ENCODE measurements at places on chromosomes 12 and 14.

DNA sequence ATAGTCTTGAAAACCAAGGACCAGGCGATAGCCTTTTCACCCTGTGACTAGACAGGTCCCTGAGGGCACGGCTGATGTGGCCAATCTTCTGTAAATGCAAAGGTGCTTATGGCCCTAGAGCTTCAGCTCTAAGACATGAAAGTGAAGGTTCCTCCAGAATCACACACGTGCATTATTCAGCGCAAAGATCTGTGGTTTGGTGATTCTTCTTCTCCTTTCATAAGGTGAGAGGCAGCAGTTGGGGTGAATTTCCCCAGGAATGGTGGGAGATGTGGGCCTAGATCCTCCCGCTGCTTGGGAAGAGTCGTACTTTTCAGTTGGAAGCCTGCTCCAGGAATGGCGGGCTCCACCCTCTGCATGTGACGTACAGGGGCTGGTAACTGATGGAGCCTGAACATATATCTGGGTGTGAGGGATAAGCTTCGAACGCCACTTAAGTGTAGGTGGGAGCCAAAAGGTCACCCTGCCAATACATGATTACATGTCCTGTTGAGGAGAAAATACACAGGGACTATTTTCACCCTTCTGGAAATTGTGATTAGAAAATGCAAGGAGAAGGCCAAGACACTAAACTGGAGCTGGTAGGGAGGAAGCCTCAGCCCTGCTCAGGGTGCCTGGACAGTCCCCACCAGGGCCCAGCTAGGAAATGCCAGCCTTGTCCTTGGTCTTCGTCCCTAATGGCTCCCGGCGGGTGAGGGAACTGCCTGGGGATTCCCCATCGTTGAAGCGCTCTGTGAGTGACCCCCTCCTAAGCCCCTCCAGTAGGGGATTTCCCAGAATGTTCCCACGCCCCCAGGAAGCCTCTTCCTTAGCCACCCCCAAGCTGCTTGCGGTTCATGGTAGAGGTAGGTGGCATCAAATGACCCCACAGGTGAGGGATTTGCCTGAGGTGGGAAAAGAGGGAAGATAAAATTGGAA lies 17.6 kb downstream of the BATF start:
- DNase-seq: no peak

DNA sequence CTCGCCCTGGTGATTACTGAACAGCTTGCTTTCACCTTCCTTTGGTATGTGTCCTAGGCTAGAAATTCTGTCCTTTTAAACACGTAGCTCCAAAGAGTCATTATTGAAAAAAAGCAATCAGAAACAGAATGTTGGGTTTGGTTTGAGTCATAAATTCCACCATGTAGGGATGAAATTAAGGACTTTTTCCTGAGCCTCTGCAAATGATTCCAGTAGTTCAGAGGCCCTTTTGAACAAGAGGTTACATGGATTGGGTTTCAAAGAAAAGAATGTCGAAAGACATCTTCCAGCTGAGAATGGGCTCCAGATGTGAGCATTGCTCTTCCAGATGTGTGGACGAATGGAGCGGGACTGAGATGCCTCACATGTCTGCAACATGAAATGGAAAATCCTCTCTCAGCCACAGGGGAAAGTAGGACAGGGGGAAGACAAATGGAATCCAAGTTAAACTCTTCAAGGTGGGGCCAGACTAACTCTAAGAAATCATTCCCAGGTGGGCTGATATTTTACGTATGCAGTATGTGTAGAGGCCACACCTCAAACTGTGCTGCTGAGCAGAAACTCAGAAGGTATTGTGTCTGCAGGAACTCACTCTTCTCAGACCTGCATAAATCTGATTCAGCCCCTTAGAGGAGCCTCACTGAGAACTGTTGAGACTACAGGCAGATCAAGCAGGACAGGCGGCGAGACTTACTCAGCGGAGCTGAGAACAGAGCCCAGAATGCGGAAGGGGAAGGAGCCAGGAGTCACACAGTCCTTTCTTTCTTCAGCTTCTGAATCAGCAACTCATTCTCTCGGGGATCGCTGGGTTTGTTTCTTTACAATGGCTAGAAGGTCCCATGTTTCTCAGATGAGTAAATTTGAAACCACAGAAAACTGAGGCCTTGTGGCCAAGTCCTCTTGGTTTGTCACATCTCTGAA lies 23.3 kb upstream of the EMP1 start:
- DNase-seq: peak; percentile 97

DNA sequence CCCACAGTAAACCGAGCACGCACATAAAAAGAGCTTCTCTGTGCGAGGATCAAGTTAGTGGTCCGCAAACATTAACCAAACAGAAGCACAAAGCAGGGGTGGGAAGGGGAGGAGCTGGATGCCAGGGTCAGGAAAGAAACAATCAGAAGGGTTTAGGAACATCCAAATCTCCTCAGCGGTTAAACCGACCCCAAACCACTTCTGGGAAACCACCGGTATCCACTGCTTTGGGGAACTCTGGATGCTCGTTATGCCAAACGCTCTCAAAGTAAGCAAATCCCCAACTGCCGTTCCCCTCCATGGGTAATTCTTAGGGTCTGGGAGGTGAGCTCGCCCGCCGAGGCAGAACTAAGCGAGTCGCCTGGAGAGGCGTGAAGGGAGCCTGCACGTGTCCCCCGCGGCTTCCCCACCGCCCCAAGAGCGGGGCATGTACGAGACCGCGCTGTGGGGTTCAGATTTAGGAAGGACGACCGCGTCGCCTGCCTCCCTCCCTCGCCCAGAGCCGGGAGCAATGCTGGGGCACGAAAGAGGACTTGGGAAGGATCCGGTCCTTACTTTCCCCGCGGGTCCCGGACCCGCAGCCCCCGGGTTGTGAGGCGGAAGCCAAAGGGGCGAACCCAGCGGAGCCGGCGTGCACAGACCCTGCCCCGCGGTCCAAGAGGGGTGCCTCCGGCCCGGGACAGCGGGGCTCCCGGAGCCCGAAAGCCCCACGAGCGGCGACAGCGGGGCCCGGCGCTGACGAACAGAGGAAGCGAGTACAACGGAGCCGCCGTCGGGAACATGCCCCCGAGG lies 711 bp downstream of the SBNO1 start:
- no peak for DNase-seq

- no peak for DNase-seq
These were observed 1253.9 kb downstream of the SLC16A7 start for GRCh38 chr12:60849723-60850122.

DNA sequence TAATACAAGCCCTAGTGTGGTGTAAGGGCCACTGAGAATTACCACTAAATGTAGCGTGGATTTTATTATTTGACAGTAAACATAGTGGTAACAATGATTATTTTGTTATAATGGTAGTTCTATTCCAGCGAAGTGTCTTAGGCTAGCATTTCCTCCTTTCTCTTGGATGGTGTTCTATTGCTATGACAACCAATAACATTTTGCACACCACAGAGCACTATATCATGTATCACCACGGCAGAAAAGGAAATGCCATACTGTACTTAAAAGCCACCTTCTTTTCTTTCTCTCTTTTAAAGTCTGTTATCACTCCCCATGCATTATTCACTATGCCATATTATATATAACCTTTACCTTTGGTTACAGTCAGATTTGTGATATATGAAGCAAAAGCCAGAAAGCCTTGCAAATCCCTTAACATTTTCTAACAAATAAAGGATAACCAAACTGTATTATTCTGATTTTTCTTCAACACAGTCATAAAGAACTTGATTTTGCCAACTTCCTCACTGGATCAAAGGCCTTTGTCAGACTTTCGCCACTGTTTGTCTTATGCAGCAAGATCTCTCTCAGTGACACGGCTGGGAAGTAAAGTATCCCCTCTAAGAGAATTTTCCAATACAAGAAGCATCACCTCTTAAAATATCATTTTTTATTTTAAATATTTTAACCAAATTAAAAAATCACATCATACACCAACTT lies 195.8 kb downstream of the FOXN3 start:
- peak; percentile 77 for DNase-seq

DNA sequence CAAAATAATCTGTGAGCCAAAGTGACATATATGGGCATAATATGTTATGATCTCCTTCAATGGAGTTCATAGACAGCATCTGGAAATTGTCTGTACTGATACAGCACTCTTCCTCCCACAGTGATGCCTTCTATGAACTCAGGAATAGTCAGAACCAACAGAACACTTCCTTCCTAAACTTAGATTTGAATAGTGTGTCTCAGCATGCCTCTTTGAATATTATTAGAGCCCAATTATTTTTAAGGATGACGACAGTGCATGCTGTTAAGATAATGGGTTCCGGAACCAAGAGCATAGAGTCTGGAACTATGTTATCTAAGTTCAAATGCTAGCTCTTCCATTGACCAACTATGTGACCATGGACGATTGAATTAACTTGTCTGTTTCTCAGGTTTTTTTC lies 386.6 kb upstream of the PRICKLE1 start:
- no peak for DNase-seq

GRCh38 chr14:101365329-101366158 lies 195.8 kb upstream of the DIO3 start:
- DNase-seq: no peak

DNA sequence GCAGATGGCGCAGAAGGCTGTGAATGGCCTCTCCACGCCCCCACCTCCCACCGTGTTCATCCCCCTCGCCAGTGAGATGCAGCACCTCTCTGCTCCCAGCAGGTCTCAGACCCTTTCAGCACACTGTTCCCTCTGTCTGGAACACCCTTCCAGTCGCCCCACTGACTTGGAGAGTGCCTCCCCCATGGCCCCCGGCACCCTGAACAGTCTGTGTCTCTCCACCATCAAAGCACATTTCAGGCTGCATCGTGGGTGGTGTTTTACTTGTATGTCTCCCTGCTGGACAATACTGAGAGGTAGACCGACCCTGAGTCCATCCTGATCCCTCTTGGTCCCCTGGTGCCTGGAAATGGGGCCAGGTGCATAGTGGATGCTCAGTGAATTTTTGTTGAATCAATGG lies 34.9 kb downstream of the CACNA2D4 start:
- DNase-seq: no peak

GRCh38 chr14:101195309-101195901 lies 291.9 kb upstream of the RTL1 start:
- no peak for DNase-seq

GRCh38 chr12:121649819-121650353 lies 19.6 kb downstream of the MORN3 start:
- no peak for DNase-seq

- DNase-seq: peak; percentile 95
These were observed at the start of gene SPATS2 for GRCh38 chr12:49367381-49368239. Gene SPATS2 (plus strand): TSS chr12:49367462. CDS start chr12:49461013, 93,551 bp downstream.

GRCh38 chr14:92633274-92633616 lies 115.2 kb downstream of the LGMN start:
- DNase-seq: no peak

- peak; percentile 64 for DNase-seq
These were observed 1.1 kb downstream of the PHLDA1 start for GRCh38 chr12:76030341-76031080.

DNA sequence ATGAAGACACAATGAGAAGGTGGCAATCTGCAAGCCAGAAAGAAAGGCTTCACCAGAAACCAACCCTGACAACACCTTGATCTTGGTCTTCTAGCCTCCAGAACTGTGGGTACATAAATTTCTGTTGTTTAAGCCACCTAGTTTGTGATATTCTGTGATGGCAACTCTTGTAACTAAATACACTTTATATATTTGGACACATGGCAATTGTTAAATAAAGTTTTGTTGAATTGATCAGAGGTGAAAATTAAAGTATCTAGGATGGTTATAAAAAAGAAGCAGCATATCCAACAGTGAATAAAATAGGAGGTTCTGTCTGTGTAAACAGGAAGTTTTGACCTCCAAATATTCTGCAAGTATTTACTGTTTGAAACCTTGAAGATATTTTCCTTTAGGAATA lies 516.3 kb downstream of the SOX5 start:
- no peak for DNase-seq
